T-helper 9 cell (primary cell): ENCODE measurements at places on chromosomes 12 and 14.

GRCh38 chr12:124720681-124721500, 142.8 kb downstream of the SCARB1 start:
- DNase-seq, result no peak

GRCh38 chr14:102624666-102625065, 32.2 kb downstream of the RCOR1 start:
- DNase-seq, result no peak

DNA sequence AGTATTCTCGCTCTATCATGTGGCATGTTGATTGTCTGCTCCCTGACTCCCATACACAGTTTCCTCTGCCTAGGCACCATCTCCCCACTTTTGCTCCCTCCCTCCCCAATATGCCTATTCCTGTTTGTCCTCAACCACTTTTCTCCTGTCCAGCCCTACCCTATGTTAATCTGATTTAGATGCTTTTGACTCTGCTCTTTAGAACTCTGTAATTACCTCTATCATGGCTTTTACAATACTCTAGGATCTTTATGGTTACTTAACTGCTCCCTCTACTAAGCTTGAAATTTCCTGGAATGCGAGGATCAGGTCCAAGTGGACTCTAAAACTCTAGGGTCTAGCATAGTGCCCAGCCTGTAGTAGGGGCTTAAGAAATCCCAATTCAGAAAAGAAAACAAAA, 68.6 kb downstream of the TGFB3 start:
- DNase-seq, result no peak

- DNase-seq, result no peak
These were observed 324.6 kb upstream of the DIO3 start for GRCh38 chr14:101236496-101237251.

DNA sequence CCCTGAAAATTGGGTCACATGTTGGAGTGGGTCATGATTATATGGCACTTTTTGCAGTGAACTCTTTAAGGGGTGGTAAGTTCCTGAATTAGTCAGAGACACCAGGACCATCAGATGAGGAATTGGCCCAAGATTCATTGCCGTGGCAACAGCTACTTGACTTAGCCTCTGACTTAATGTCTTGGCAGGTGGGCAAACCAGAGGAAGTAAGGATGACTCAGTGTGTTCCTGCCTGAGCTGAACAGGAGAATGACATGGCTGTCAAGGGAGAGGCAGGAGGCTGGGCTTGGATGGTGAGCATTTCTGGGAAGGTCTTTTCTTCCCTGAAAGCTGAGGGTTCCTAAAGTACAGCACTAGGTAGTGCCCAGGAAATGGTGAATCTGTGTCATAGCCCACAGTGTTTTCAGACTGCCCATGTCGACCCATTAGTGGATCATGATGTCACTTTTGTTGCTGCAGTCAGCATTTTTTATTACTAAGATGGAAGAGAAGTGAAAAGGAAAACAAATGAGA, 170.1 kb upstream of the PWP1 start:
- no peak for DNase-seq

GRCh38 chr14:76446921-76447320, 71.0 kb downstream of the ESRRB start:
- no peak for DNase-seq

- DNase-seq, result no peak
These were observed 52.4 kb downstream of the LMNTD1 start for GRCh38 chr12:25500651-25501050.

GRCh38 chr12:27778206-27778605, 1.8 kb upstream of the KLHL42 start:
- DNase-seq, result no peak

DNA sequence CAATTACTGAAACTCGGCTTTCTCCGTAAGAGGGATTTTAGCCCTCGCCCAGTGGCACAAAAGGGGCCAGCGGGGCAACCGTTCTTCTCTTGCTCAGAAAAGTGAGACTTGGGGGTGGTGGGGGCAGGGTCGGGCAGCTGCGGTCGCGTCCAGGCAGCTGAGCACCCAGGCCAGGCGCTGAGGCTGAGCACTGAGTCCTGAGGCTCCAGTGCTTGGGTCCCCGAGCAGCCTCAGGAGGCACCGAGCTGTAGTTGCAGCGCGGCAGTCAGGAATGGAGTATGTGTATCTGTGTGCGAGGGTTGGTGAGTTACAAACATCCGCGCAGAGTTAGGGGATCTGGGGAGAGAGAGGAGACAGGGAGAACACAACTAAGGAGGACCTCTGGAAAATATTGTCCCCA, 4.1 kb upstream of the HOXC6 start:
- DNase-seq, result no peak

DNA sequence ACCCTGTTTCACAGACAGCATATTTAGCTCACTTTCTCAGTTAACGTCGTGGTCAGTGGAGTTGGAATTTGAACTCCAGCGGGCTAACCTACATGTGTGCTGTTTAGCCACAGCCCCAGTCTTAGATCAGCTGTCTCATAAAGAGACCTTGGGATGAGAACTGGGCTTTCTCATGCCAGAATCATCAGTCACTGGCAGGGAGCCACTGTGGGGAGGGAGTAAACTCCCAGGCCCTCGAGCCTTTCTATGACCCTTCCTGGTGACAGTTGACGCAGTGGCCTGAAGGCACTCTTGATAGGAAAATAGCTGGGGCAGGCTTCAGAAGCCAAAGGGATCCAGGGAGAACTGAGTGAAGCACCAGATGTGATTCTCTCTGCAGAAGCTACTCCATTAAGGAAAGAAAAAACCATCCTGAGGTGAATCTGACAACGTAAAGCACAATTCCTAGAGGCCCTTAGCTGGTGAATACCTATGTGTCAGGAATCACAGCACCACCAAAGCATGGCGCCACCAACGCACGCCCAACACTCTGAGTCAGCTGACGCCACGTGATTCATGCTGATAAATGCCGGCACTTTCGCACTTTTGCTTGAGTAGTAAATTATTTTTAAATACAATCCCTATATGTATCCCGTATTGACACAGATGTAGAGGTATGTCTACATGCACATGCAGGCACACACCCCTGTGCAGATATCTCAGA, 279.6 kb upstream of the TMEM132C start:
- no peak for DNase-seq

GRCh38 chr12:71945121-71945520, 6.5 kb downstream of the TPH2 start:
- DNase-seq, result no peak

GRCh38 chr14:23930742-23931141, 22.8 kb upstream of the DHRS4 start:
- no peak for DNase-seq

- no peak for DNase-seq
These were observed 37.7 kb downstream of the LRRC74A start for GRCh38 chr14:76863724-76864407.

GRCh38 chr12:76688631-76689030, 75.3 kb upstream of the ZDHHC17 start:
- DNase-seq, result no peak

DNA sequence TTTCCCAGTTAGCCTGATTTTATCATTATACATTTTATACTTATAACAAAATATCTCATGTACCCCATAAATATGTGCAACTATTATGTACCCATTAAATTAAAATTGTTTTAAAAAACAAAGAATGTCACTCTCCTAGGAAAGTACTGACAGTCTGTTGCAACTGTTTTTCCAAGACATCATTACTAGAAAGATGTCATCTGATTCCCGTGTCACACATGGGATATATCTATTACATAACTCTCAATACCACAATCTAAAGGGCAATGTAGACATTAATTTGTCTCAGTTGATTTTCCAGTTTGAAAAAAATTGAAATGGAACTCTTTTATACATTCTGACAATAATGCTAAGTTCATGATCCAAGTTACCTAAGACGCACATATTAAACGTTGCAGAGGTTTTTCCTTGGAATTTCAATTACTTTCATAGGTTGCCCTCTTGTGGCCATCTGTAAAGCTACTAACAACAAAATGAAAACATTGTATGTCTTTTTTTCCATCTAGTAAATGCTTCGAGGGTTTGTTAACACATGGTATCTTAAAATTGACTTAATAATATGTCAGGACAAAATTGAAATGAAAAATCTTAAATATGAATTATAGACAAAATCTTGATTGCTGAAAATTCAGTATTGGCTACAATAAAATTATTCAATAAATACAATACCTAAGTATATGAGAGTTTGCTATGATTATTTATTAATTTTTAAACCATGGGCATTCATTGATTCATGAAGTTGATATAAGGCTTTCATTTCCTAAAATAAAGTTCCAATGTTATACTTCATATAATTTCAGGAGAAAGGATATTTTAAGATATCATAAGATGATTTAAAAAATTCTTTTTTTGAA, 131.6 kb downstream of the PPFIA2 start:
- no peak for DNase-seq

GRCh38 chr12:54201001-54201794, 12.4 kb upstream of the SMUG1 start:
- DNase-seq, result peak; percentile 62

- no peak for DNase-seq
These were observed 298.8 kb upstream of the TBX3 start for GRCh38 chr12:114982760-114983159.
